ENCODE measurements at places on chromosomes 7 and 10. TPM values are rescaled to one million over a fixed set of nuclear protein-coding genes. Genes with fewer than 3 reads are reported as not detected.

GRCh38 chr10:129222436-129222835 is 244.6 kb upstream of the MGMT start:
- no peak overlapping the region for H3K4me3 ChIP-seq
- no peaks in the 10 kb centered on the region for H3K36me3 ChIP-seq
- H3K4me1 ChIP-seq: no peaks in the 10 kb centered on the region
- no peak for DNase-seq

GRCh38 chr10:34400075-34400474 is 415.0 kb downstream of the PARD3 start:
- DNase-seq: no peak
- no peaks in the 10 kb centered on the region for H3K27me3 ChIP-seq
- no peak overlapping the region for H3K27ac ChIP-seq
- H3K4me3 ChIP-seq: no peak overlapping the region
- H3K4me1 ChIP-seq: no peaks in the 10 kb centered on the region

DNA sequence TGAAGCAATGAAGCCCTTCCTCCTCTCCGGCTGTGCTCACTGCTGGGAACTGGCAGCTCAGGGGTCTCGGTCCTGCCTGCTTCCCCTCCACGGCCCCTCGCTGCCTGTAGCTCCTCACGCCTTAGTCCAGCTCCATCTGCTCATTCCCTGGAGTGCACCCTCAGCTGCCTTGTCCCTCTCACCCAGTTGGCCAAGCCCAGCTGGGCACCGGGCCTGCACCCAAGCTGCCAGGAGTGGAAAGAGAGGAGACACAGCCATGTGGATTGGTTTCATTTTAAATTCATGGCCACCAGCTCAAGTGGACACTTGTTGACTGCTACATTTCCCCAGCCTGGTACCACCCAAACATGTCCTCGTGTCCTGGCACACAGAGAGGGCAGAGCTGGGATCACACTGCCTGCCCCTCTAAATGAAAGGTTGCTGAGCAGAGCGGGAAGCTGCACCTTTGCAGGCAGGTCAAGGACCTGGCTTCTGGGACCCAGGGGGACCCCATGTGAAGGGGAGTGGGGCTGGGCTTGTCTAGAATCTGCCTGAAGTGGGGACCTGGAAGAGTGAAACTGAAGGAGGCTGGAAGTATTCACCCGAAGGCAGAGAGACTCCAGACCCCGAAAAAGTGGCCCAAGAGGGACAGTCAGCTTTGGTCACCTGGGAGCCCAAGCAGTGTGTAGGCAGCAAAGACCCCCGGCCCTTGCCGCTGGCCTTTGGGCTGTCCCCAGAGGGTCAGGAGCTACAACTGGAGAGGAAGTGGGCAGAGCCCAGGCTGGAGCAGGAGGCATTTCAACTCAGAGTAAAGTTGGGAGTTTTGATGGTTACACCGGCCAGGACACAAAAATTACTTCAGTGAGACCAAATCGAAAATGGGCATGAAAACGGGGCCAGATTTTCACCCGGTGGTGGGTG is 15.0 kb upstream of the BNIP3 start:
- no peaks in the 10 kb centered on the region for H3K27me3 ChIP-seq
- H3K27ac ChIP-seq: no peak overlapping the region
- DNase-seq: no peak
- no peak overlapping the region for H3K4me3 ChIP-seq
- H3K4me1 ChIP-seq: no peaks in the 10 kb centered on the region

Gene HOXA3
- total RNA-seq: 12.2 TPM

Gene TUBAL3
- not detected for total RNA-seq

- no peak for DNase-seq
- H3K27me3 ChIP-seq: no peaks in the 10 kb centered on the region
- H3K36me3 ChIP-seq: no peaks in the 10 kb centered on the region
- H3K27ac ChIP-seq: no peak overlapping the region
- no peaks in the 10 kb centered on the region for H3K4me1 ChIP-seq
Observed at GRCh38 chr10:88507404-88507803, 75.7 kb downstream of the RNLS start.

DNA sequence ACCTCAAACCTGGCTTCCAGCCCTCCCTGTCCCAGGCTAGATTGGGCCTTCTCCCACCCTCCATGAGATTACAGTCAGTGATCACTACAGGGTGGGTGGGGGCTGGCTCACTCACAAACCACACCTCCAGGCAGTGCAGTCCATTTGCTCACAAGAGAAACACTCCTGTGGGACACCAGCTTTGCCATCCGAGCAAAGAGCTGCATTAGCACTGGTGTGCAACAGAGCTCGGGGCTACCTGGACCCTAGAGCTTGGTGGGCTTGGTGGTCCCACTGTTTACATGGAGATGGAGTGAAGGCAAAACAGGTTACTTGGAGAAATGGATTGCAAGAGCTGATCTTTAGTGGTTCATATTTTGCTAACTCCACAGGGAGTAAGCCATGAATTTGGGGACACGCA is 451.7 kb upstream of the ZMIZ1 start:
- DNase-seq: no peak
- H3K4me1 ChIP-seq: no peaks in the 10 kb centered on the region
- H3K27me3 ChIP-seq: no peaks in the 10 kb centered on the region
- no peak overlapping the region for H3K27ac ChIP-seq
- no peaks in the 10 kb centered on the region for H3K36me3 ChIP-seq
- H3K4me3 ChIP-seq: no peak overlapping the region

Gene PROSER2
- total RNA-seq: 14.6 TPM

DNA sequence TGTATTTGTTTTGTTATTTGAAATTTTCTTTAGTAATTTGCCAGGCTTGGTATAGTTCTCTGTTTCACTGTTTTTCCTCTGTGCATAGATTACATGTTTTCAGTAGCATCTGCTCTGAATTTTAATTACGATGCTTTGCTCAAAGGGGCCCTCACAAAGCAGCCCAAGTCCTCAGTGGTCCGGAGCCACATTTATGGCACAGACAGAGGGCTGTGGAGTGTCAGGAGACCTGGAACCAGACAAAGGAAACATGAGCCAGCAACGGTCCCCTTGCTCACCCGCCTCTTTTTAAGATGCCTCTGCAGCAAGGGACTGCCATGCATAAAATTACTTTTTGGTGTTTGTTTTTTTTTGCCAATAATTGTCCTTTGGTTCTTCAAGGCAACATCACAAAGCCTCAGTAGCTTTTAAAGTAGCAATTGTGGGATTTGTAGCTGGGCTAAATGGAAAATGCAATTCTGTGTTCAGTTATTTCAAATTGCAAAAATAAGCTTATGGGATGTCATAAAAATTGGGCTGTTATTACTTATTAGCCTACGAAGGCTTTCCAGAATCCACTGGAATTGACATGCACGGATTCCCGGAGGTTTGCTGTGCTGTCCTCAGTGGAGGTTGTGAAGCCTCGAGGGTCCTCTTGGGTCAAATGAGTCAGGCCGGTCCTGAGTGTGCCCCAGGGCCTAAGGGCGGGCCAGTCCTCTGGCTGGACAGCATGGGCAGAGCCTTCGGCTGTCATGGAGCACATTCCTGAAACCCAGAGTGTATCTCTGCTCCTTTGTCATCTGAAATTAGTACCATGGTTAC is 422.8 kb downstream of the GLRX3 start:
- no peaks in the 10 kb centered on the region for H3K36me3 ChIP-seq
- no peaks in the 10 kb centered on the region for H3K4me1 ChIP-seq
- no peak overlapping the region for H3K27ac ChIP-seq
- no peak for DNase-seq
- H3K4me3 ChIP-seq: no peak overlapping the region

DNA sequence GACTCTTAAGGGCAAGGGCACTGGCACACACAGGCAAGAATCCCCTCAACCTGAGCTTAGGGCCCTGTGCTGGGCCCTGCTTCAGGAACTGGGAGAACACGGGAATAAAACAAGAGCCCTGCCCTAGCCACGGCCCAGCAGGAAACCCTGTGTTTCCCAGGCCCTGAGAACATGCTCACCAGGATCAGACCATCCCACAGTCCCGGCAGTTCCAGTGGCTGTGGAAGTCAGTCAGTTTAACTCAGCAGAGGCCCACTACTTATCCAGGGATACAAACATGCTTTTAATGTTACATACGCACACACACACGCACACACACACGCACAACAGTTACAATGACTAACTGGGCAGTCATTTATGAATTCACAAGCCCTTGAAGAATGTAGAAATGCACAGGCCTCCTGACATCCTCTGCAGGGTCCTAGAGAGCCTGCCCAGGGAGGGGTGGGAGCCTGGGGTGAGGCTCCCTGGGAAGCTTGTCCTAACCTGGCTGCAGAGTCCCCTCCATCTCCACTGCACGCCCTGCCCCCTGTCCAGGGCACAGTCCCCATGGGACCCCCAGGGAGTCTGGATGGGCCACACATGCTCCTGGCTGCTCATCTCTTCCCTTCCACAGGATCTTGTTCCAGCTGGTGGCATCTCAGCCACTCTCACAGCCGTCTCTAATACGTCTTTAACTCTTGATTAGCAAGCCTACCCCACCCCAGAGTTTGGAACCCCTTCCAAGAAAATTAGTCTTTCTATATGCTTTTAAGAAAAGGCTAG is 97.6 kb downstream of the TCERG1L start:
- no peaks in the 10 kb centered on the region for H3K36me3 ChIP-seq
- H3K4me1 ChIP-seq: no peaks in the 10 kb centered on the region
- no peaks in the 10 kb centered on the region for H3K27me3 ChIP-seq
- H3K4me3 ChIP-seq: no peak overlapping the region

DNA sequence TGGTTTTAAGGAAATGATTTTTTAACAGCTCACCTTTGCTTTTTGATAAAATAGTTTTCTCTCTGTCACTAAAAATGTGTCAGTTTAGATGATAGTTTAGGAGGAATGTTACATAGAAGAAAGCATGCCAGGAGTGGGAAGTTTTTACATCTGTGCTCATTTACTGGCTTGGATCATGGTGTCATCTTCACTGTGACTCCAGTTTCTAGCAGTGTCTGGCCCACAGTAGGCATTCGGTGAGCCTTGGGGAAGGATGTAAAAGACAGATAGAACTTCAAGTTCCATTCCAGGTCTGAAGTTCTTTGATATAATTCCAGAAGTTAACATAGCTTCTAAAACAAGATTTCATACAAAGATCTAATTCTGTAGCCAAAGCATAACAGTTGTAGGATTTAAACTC is 259.2 kb downstream of the BICC1 start:
- 0 out of 2 replicates have a peak, but pooled peaks cover 3% of the 10 kb centered on the region for H3K4me1 ChIP-seq
- DNase-seq: no peak
- no peaks in the 10 kb centered on the region for H3K27me3 ChIP-seq
- no peak overlapping the region for H3K4me3 ChIP-seq
- no peaks in the 10 kb centered on the region for H3K36me3 ChIP-seq

GRCh38 chr7:43937444-43937843 is 11.2 kb downstream of the UBE2D4 start:
- no peaks in the 10 kb centered on the region for H3K36me3 ChIP-seq
- no peak overlapping the region for H3K27ac ChIP-seq
- H3K4me1 ChIP-seq: no peaks in the 10 kb centered on the region
- no peaks in the 10 kb centered on the region for H3K27me3 ChIP-seq
- no peak overlapping the region for H3K4me3 ChIP-seq

- no peaks in the 10 kb centered on the region for H3K27me3 ChIP-seq
- DNase-seq: no peak
- H3K4me1 ChIP-seq: no peaks in the 10 kb centered on the region
- no peak overlapping the region for H3K4me3 ChIP-seq
- H3K27ac ChIP-seq: no peak overlapping the region
- H3K36me3 ChIP-seq: no peaks in the 10 kb centered on the region
Observed at GRCh38 chr10:25280573-25280972, 105.8 kb downstream of the GPR158 start.

DNA sequence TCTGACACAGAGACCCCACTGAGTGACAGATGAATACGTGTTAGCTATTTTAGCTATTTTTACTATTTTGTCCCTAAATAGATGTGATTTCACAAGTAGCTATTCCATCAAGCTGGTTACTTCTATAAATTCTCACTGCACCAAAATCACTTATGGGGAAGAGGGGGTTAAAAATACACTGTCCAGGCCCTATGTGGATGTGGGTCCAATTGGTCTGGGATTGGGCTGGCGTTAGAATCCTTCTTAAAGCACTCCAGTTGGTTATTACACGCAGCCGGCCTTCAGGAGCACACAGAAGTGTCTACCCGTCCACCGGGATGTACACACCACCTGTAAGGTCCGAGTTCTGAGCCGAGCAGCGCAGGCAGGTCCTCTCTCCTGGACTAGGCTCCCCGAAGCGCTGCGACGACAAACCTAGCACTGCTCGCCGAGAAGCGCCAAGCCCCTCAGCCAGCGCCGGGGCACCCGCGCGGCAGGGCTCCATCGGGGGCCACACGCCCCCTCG is 222.3 kb upstream of the MKLN1 start:
- H3K27me3 ChIP-seq: no peaks in the 10 kb centered on the region
- peak overlapping the region; percentile 75 for H3K4me3 ChIP-seq
- no peaks in the 10 kb centered on the region for H3K36me3 ChIP-seq
- DNase-seq: no peak

- no peak overlapping the region for H3K27ac ChIP-seq
- no peak overlapping the region for H3K4me3 ChIP-seq
- H3K36me3 ChIP-seq: no peaks in the 10 kb centered on the region
- H3K27me3 ChIP-seq: no peaks in the 10 kb centered on the region
Observed at GRCh38 chr10:4343873-4344272, 482.1 kb upstream of the AKR1E2 start.

DNA sequence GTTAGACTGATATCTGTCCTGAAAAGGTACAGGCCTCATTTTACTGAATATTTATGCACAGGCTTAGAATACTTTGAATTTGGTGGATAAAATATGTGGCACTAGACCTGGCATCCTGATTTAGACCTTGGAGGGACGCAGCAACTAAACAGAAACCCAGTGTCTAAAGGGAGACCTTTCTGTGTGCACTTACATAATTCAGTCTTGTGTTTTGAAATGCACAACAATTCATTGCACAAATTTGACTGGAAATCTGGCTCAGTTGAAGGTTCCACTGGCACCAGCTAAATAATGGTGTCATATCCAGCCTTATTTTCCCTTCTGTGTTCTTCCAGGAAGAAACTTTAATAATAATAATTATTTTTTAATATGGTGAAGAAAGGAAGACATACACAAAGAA is 142.1 kb downstream of the SND1 start:
- H3K36me3 ChIP-seq: no peaks in the 10 kb centered on the region
- peaks cover 11% of the 10 kb centered on the region for H3K4me1 ChIP-seq
- H3K27ac ChIP-seq: no peak overlapping the region
- no peak for DNase-seq
- no peaks in the 10 kb centered on the region for H3K27me3 ChIP-seq

Gene STAMBPL1
- 4.7 TPM for total RNA-seq

DNA sequence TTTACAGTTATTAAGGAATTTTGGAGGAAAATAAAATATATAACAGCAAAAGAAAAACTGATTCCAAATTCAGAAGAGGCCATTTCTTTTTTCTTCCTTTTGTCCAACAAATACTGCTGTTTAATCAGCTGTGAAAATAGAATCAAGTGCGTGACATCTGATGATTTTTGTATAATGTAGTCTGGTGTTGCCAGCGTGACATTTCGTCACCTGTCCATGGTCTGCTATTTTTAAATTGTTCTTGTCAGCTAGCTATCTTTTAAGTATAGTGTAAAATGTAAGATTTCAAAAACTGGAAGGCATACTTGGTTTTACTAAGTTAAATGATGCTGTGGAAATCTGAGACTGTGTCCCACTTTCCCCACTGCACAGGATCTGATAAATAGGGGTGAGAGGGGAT is 105.9 kb downstream of the CPEB3 start:
- peak overlapping the region; percentile 47 for H3K27ac ChIP-seq
- H3K27me3 ChIP-seq: no peaks in the 10 kb centered on the region
- H3K36me3 ChIP-seq: no peaks in the 10 kb centered on the region
- peaks cover 8% of the 10 kb centered on the region for H3K4me1 ChIP-seq

Measured in SJCRH30 (cell line).